Activated T-cell treated with anti-CD3 and anti-CD28 coated beads, Interleukin-2, amount 50 U/mL, for 72 hours (primary cell): ENCODE measurements at places on chromosomes 3 and 15. TPM values are rescaled to one million over a fixed set of nuclear protein-coding genes. Genes with fewer than 3 reads are reported as not detected.

H1-8 gene
- not detected for total RNA-seq

ITGA11 gene
- total RNA-seq = 0.58 TPM

GRCh38 chr3:67946436-67946835, 292.0 kb upstream of the SUCLG2 start:
- DNase-seq = no peak

DNA sequence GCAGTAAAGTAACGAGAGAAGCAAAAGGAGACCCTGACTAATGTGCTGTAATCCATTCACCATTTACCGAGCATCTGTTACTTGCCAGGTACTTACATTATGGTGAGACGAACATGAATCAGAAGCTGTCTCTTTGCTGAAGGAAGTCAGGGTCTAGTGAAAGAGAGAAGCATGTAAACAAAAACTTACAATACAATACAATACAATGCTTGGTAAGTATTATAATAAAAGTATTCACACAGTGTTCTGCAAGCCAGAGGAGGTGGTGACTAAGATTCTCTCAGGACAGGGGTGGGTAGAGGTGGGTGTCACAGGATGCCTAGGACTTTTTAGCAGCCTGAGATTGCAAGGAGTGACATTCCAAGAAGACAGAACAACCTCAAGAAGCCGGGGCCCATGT, 50.2 kb upstream of the MGA start:
- no peak for DNase-seq

DNA sequence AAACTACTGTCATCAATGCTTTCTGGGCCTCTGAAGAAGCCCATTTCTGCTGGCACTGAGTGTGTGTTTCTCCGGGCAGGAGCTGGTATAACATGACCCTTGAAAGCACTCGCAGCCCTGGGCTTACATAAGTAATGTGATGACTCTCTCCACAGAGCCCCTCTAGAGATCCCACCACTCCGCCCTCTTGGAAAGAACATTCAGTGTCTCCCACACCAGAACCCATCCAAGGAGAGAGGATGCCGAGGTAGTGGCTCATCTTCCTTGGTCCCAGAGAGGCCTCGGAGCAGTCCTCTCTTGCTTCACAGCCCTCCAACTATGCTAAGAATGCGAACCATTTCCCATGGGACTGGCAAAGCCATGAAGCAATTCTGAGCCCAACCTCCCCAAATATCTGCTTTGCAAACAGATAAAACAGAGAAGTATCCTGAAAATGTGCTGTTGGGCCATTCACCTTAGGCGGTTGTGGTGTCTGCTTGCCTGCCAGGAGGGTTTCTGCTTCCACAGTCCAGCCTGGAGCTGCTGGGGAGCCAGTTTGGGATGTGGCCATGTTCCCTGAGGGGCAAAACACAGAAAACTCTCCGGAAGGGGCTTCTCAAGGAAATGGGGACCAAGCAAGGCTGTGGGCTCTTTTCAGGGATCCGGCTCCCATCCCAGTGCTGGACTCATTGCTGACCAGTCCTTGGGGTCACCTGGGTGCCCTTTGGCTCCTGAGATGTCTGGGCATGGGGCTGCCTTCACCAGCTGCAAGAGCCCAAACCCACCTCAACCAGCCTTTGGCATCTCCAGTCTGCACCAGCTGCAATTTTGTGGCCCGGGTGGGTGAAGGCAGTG, 47.3 kb downstream of the AMOTL2 start:
- DNase-seq = no peak

GRCh38 chr15:63483521-63484371, 20.6 kb upstream of the USP3 start:
- DNase-seq = no peak

DNA sequence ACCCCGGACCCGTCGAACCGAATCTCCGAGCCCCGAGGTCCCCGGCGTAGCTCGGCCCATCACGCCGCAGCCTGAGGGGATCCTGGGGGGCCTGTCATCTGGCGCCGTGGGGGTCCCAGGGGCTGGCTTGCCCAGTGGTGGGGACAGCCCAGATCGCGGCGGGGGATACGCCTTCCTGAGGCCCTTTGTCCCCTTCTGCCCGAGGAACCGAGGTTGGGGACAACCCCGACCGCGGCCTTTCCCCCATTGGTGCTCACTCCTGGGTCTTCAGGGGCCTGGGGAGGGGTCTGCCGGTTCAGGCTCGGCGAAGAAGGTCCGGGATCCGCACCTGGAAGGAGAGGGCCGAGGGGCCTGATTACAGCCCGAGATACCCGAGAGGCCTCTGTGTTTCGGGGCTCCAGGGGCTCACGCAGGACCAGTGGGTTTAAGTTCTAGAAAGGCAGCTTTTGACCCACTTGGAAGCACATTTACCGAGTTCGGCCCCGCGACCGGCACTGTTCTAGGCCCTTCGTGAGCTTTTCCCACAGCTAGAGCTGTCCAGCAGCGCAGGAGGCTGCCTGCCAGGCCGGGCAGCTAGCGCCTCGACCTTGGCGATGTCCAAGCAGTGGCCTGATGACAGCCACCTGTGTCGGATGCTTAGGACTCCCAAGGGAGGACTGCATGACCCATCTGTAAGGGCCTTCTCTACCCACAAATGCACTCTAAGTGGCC, 504 bp downstream of the ABHD2 start:
- peak; percentile 12 for DNase-seq

- no peak for DNase-seq
Observed at GRCh38 chr15:52423852-52424251, 104.8 kb downstream of the MYO5A start.

DNA sequence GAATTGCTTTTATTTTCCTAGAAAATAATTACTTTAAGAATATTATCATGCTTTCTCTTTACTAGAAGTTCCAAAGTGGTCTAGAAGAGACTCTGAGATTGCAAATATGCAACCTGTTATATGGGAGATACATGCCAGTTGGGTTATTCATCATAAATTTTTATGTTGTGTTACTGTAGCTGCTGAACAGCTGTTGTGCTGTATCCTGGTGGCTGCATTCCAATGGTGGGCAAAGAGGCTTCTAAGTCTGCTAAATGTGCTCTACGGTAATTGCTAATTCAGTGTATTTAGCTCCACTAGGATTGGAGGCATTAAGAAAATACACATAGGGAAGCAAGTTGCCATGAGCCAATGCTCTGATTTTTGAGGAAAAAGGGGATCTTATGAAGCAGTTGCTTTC, 409.0 kb downstream of the TUSC7 start:
- no peak for DNase-seq

- DNase-seq = no peak
Observed at GRCh38 chr3:194373899-194374298, 4.4 kb upstream of the LRRC15 start.

GRCh38 chr3:149536429-149536828, 61.9 kb downstream of the TM4SF4 start:
- no peak for DNase-seq
